Muscle of back (tissue), 13 donors: ENCODE measurements at places on chromosomes 3 and 15. TPM values are rescaled to one million over a fixed set of nuclear protein-coding genes. Genes with fewer than 3 reads are reported as not detected.

GPR62 gene
- 0.29 TPM for polyA plus RNA-seq

SAMD7 gene
- polyA plus RNA-seq = not detected

CDHR4 gene
- polyA plus RNA-seq = 0.10 TPM

NR2E3 gene
- 1.9 TPM for polyA plus RNA-seq

SOX2 gene
- polyA plus RNA-seq = 0.19 TPM

CACNA2D2 gene
- polyA plus RNA-seq = 5.5 TPM

SOX14 gene
- not detected for polyA plus RNA-seq

AMOTL2 gene
- polyA plus RNA-seq = 54.9 TPM

FAM162A gene
- 35.0 TPM for polyA plus RNA-seq

SCN5A gene
- polyA plus RNA-seq = 4.3 TPM

RHCG gene
- polyA plus RNA-seq = 1.3 TPM

TMCC1 gene
- 34.4 TPM for polyA plus RNA-seq

SUCLG2 gene
- polyA plus RNA-seq = 41.4 TPM

NUDT16 gene
- 22.3 TPM for polyA plus RNA-seq

TF gene
- 3.2 TPM for polyA plus RNA-seq

SV2B gene
- 3.3 TPM for polyA plus RNA-seq

CHL1 gene
- polyA plus RNA-seq = 1.8 TPM

ACOX2 gene
- 31.2 TPM for polyA plus RNA-seq

MAP2K5 gene
- 19.8 TPM for polyA plus RNA-seq

MYZAP gene
- 3.6 TPM for polyA plus RNA-seq

CHRNA7 gene
- polyA plus RNA-seq = 2.8 TPM

ATP13A5 gene
- polyA plus RNA-seq = 1.1 TPM

MESP1 gene
- not detected for polyA plus RNA-seq

MAGI1 gene
- 18.3 TPM for polyA plus RNA-seq

GNAT1 gene
- not detected for polyA plus RNA-seq

ECE2 gene
- not detected for polyA plus RNA-seq

UNC13C gene
- polyA plus RNA-seq = 4.4 TPM

HCLS1 gene
- 7.6 TPM for polyA plus RNA-seq

BOC gene
- 51.0 TPM for polyA plus RNA-seq

CHST13 gene
- 0.16 TPM for polyA plus RNA-seq

GRAMD2A gene
- polyA plus RNA-seq = 0.78 TPM

CDC25A gene
- polyA plus RNA-seq = 5.2 TPM

CALML4 gene
- 6.0 TPM for polyA plus RNA-seq

CAPN3 gene
- polyA plus RNA-seq = 324 TPM

A4GNT gene
- not detected for polyA plus RNA-seq

GOLGA6B gene
- not detected for polyA plus RNA-seq

AMT gene
- polyA plus RNA-seq = 10.1 TPM

TMEM207 gene
- not detected for polyA plus RNA-seq

ROPN1B gene
- 0.35 TPM for polyA plus RNA-seq

CCNB2 gene
- 15.8 TPM for polyA plus RNA-seq

SLC6A20 gene
- polyA plus RNA-seq = 0.29 TPM

GPR149 gene
- polyA plus RNA-seq = 0.17 TPM

SLC28A2 gene
- polyA plus RNA-seq = 0.18 TPM

THRB gene
- 1.3 TPM for polyA plus RNA-seq

NGRN gene
- polyA plus RNA-seq = 109 TPM

CHRM5 gene
- polyA plus RNA-seq = 0.25 TPM

CD86 gene
- polyA plus RNA-seq = 3.2 TPM
